ENCODE measurements at places on chromosomes 7 and 10.

DNA sequence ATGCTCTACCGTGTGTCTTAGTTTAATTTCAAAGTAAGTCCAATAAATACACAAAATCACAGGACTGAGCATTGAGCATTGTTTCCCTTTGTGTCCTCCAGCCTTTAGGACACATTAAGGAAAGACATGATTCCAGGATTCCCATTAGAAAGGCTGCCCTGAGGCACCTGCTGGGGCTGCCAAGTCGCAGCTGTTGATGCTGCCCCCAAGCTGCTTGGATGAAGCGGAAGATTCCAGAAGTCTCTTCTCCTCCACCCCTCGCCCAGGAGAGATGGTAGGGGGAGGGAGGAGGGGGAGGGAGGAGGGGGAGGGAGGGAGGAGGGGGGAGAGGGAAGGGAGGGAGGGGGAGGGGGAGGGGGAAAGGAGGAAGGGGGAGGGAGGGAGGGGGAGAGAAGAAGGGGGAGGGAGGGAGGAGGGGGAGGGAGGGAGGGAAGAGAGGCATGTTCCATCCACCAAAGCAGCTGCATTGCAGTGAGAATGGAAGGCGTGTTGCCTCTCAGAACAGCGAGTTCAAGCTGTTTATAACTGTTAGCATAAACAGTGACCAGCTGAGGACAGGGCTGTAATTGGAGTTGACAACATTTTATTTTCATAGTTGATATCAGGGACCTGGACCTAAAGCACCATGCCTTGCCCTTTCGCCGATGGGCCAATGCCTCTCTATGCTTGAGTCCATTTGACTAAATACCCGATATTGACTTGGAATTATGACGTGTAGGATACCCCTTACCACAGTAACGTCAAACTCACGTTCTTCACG is 67.3 kb downstream of the DIP2C start:
- no peak for DNase-seq

DNA sequence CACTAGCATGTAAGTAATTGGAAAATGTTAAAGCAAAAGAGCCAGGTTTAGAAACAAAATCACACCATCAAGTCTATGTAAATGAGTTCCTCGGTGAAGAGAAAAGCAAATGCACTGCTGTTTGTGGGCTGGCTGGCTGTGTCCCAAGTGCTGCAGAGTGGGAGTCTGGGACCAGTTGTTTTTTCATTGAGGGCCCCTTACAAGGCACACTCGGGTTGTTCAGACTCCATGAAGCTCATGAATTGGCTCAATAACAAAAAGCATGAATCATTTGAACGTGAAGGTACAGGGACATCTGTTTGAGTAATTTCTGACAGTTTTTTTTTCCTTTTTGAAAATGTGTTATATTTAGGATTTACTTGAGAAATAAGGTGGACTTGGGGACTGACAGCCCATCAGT is 28.0 kb downstream of the GRK5 start:
- DNase-seq, result no peak

DNA sequence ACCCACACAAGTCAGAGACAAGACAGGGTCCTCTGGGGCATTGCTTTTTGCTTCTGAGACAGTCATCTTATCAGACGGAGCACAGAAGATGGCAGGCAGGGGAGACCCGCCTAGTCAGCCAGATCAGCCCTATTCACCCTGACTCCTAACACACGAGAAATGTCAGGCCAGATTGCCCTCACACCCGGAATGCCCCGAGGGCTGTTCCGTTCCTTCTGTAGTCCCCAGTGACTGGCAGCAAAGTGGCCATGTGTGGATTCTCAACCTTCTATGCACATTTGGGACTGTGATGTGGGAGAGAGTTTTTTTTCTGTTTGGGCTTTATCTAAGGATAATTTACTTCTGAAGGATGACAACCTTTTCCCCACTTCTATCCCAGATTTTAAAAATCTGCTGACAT is 35.5 kb upstream of the TBX20 start:
- no peak for DNase-seq

DNA sequence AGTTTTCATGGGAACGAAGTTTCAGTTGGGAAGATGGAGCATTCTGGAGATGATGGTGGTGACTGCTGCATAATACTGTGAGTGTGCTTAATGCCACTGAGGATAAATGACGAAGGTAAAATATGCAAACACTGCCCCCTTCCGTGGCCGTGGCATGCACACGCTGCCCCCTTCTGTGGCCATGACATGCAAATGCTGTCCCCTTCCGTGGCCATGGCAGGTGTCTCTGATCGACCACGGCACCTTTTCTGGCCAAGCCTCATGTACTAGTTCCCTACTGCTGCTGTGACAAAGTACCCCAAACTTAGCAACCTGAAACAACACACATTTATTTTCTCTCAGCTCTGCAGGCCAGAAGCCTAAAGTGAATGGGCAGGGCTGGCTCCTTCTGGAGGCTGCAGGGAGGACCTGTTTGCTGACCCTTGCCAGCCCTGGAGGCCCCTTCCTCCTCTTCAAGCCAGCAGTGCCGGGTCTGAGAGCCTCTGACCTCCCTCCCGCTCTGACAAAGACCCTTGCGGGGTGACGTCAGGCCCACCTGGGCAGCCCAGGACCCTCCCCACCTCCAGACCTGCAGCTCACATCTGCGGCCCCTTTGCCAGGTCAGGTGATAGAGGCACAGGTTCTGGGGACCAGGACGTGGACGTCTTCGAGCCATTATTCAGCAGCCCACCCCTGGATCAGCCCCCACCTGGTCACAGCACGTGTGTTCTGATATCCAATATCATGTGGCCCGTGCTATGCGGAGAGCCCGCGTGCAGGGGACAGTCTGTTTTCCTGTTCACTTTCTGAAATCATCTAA is 82.0 kb downstream of the MICALL2 start:
- no peak for DNase-seq

DNA sequence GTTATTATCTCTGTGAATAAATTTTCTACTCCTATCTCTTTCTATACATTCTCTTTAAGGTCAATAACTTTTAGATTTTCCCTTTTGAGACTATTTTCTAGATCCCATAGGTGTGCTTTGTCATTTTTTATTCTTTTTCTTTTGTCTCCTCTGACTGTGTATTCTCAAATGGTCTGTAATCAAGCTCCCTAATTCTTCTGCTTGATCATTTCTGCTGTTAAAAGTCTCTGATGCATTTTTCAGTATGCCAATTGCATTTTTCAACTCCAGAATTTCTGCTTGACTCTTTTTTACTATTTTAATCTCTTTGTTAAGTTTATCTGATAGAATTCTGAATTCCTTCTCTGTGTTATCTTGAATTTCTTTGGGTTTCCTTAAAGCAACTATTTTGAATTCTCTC is 78.2 kb downstream of the THNSL1 start:
- no peak for DNase-seq

GRCh38 chr7:101795461-101795860 is 22.0 kb upstream of the CUX1 start:
- no peak for DNase-seq

DNA sequence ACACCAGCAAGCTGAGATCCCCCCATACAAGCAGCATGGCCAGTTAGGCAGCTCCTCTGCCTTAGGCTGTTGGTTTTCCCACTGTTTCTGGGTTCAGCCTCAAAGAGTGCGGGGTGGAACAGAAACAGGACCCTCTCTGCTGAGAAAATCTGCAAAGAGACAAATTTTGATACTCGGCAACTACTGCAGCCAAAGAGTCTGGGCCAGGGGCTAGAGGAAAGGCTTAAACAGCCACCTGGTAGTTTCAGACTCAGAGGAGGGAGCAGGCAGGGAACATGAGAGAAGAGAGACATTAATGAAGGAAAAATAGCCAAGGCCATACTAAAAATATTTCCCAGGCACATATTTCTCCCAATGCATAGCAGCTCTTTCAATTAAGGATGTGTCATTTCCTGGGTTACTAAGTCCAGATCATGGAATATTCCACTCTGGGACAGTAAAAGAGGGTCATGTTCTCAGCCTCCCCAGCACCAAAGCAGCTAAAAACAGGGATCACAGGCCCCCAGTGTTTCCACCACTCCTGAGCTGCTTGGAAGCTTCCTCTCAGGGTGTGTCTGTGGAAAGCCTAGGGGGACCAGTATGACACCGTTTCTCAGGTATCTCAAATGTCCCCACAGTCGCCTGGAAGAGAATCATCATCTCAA is 29.8 kb downstream of the PDLIM1 start:
- DNase-seq, result no peak

DNA sequence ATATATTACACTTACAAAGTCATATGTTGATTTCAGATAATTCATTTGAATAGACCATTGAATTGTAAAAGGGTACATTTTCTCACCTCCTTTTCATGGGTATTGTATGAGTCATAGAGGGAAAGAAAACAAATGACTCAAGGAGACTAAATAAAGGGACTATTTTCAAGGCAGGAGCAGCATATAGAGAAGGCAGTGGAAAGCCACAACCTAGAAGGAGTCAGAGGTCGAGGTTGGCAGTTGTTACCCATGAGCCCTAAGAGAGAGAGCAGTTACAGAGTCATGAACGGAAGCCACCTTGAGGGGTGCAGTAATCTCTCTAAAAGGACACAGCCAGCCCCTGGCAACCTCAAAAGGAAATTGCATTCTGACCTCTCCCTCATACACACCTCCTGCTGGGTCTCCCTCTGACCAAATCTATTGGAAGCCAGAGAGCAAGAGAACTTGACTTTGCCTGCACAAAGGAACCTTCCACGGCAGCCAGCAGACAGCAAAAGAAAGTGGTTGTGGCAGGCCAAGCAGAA is 137.9 kb downstream of the GRM8 start:
- no peak for DNase-seq

DNA sequence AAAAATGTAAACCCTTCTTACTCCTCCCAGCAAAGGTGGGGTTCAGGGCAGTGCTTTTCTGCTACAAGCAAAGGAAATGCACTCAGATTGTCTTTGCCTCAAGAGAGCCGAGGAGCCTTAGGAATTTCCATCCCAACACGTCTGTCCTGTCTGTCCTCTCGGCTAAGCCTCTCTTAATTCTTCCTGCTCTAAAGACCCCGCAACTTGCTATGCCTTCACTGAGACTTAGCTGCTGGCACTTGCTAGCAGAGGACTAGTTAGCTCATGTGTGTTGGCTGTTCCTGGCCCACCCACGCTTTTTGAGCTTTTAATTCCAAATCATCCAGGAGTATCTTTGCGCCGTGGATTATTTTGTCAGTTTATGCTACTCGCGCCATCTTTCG is 481 bp upstream of the NPM3 start:
- DNase-seq, result no peak

GRCh38 chr10:121428867-121429266 is 169.4 kb downstream of the FGFR2 start:
- no peak for DNase-seq

DNA sequence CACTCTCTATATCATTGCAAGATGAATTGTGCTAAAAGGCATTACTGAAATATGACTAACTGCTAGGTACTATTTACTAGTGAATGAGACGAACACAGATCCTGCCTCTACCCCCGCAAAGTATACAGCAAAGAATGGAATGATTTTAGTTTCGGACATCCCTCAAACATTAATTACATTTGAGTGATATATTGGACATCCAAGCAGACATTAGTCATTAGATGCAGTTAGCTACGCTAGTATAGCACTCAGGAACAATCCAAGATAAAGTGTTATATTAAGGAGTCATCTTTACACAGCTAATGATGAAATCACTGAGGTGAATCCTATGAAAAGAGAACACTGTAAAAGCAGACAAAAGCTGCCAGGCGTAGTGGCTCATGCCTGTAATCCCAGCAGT is 7.3 kb upstream of the TAF3 start:
- DNase-seq, result no peak

- DNase-seq, result no peak
Measured at GRCh38 chr7:99371376-99371920, 3.1 kb upstream of the ARPC1B start.

- DNase-seq, result no peak
Measured at GRCh38 chr10:1605999-1606940, 131.1 kb downstream of the ADARB2 start.

GRCh38 chr10:122102146-122102868 is 113.3 kb downstream of the TACC2 start:
- no peak for DNase-seq

GRCh38 chr10:71046747-71047146 is 158.4 kb upstream of the PCBD1 start:
- DNase-seq, result no peak

DNA sequence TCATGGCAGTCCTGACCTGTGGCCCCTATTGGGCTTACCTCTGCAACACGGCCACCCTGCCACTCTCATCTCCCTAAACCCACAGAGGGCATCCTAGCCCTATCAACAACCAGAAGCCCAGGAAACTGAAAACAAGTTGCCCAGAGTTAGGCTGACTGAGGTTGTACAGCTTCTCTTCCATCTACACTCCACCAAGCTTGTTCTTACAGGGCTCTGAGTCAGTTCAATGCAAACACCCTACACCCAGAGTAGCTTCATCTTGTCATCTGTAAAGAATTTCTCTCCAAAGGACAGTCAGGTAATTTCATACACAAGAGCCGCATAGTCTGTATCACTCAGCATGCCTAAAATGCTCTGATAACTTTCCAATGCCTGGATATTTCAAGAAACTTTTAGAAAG is 175.4 kb downstream of the ARID5B start:
- no peak for DNase-seq

GRCh38 chr7:40299097-40299496 is 164.3 kb downstream of the SUGCT start:
- no peak for DNase-seq

GRCh38 chr10:21526860-21527597 is 1.5 kb upstream of the SKIDA1 start:
- DNase-seq, result no peak

DNA sequence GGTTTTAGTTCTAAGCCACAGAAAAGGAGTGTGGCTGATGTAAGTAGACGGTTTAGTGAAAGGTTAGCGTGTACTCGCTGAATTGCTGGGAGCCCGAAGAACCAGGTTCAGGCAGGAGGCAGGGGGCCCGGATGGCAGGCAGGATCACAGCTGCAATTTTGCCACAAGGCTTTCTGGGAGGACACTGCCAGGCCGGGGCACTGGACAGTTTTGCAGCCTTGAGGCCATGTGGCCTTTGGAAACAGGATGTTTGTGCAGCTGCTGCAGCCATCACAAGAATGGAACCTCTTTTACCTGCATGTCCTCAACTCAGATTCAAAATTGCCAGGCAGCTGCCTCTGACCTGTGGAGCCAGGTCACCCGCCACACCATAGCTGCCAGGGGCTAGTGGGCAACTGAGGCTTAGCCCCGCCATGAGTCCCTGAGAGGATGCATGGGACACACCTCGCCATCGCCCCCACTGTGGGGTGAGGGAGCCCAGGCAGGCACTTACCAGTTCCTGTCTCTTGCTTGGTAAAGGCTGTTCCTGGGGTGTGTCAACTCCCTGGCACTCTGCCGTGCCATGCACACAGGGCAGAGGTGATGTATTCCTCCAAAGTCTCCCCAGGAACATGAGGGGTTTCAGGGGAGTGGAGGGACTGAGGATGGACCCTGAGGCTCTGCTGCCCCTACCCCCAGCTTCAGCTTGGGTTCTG is 188.6 kb downstream of the RPS24 start:
- DNase-seq, result no peak

All from NCI-H1048 (cell line).